Hematopoietic multipotent progenitor cell treated with erythropoietin and hydrocortisone succinate and interleukin-3 and kit ligand, for 6 days (in vitro differentiated cells): ENCODE measurements at places on chromosomes 2 and 18.
A peak's percentile ranks its signal among the peaks of the same experiment; 100 is the strongest.

DNA sequence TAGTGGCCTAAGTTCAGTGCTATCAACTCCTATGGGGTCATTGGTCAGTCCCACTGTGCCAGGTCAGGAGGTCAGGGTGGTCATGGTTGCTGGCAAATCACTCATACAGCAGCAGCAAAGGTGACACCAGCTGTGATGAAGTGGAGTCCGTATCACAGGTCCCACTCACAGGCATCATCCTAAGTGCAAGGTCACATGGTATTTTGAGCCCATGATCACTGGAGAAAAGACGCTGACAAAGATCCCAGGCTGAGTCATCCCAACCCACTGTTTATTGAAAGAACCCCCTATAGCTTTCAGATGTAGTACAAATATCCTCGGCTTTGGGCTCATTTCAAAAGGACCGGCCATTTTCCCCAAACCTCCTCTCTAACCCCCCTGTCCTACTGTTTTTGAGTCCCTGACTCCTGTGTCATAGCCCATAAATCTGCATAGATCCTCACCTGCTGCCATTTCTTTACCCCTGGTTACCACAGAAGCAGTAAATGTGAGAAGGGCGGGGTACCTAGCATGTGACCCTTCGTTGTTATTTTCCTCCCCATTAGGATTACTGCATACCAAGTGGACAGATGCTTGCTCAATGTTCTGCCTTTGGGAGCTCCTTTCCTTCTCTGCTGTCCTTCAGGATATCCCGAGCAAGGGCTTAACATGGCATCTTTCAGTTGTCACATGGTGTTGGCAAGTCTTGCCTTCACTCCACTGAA is 107.7 kb downstream of the COL6A3 start:
- no peak for DNase-seq

DNA sequence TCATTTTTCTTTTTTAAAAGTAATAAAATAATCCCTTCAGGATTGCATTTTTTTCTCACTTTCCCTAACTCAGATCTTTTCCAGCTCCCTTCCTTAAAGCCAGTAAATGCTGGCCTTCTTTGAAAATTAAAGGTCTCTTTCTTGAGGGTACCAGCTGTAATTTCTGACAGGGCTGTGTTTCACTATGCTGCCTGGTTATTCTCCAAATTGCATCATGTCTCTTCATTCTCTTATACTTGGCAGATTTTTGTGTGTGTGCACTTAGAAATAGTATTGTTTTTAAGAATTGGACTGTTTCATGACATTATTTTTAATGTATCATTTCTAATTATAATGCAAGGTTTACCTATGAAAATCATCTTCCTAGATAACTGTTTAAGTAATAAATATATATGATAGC is 72.0 kb upstream of the EPB41L5 start:
- DNase-seq: no peak

GRCh38 chr18:59957957-59958356 is 58.2 kb downstream of the PMAIP1 start:
- peak; percentile 98 for DNase-seq

- no peak for DNase-seq
Measured at GRCh38 chr2:102181919-102182635, 4.7 kb upstream of the IL1RL2 start.

- no peak for DNase-seq
Measured at GRCh38 chr2:222945887-222946286, 85.1 kb downstream of the ACSL3 start.

GRCh38 chr2:32136097-32136496 is 29.6 kb upstream of the SLC30A6 start:
- DNase-seq: no peak

DNA sequence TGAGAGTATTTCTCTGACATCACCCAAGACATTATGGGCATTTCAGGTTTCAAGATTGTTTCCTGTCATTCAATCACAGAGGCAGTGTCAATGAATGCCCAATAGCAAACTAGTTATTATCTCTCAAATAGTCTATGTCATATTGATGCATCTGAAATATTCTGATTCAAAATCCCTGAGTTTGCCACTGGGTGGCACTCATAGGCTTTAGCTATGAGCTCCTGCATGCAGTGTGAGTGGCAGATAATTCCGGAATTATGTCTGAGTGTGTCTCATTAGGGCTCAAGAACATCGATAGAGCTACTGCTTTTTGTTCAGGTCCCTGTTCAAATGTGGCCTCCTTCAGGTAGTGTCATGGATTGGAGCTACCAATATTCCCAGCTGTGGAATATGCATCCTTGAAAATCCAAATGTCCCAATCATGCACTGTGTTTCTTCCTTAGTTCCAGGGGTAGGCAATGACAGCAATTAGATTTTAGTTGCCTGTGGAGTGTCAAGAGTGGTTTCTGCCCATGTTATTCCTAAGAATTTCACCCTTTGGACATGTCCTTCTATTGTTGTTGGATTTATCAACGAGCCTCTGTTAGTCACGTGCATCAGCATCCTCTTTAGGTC is 7.8 kb upstream of the OR6B3 start:
- DNase-seq: peak; percentile 79

DNA sequence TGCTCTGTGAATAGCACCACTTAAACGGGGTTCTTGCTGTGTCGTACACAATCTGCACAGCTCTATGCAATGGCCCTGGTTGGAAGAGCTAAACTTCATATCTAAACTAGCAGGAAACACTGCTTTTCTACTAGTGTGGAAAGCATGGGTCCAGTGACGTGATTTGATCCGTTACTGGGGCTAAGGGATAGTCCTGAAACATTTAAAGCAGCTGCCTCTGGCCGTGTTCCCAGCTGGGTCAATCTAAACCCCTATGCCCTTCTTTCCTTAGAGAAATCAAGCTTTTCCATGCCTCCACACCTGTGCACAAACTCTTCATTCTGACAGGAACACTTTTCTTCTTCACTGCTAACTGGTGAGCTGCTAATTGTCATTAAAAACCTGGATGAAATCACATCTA is 5.4 kb upstream of the IGFBP5 start:
- DNase-seq: no peak

DNA sequence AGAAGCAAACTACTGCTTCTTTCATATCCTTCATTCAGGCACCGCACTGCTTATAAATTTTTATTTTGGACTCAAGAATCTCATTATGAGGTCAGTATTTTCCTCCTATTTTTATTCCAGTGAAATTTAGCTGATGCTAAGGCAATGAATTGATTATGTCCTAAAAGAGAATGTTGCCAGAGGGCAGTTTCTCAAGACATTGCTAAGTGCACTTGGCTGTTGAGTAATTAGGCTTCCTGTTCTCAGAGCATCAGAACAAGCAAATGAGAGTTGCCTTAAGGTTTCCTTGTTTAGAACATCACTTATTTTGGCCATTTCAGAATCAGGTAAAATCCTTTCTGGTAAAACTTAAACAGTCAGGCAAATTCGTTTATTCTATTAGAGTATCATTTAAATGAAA is 548.6 kb upstream of the ZEB2 start:
- peak; percentile 4 for DNase-seq

DNA sequence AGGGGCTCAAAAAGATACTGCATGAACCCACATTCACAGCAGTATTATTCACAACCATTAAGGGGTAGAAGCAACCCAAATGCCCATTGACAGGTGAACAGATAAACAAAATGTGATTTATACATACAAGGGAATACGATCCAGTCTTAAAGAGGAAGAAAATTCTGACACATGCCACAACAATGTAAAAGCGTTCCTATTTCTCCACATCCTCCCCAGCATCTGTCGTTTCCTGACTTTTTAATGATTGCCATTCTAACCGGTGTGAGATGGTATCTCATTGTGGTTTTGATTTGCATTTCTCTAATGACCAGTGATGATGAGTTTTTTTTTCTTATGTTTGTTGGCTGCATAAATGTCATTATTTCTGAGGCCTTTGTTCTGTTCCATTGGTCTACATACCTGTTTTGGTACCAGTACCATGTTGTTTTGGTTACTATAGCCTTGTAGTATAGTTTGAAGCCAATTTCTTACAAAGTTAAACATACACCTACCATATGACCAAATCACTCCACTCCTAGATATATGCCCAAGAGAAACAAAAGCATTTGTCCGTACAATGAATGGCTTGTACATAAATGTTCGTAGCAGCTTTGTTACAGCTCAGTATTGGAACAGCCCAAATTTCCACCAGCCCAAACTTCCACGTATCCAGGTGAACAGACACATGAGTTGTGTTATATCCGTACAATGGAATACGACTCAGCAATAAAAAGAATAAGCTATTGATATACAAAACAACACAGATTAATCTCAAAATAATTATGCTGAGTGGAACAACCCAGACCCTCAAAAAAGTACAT is 85.1 kb downstream of the TMEM131 start:
- no peak for DNase-seq

DNA sequence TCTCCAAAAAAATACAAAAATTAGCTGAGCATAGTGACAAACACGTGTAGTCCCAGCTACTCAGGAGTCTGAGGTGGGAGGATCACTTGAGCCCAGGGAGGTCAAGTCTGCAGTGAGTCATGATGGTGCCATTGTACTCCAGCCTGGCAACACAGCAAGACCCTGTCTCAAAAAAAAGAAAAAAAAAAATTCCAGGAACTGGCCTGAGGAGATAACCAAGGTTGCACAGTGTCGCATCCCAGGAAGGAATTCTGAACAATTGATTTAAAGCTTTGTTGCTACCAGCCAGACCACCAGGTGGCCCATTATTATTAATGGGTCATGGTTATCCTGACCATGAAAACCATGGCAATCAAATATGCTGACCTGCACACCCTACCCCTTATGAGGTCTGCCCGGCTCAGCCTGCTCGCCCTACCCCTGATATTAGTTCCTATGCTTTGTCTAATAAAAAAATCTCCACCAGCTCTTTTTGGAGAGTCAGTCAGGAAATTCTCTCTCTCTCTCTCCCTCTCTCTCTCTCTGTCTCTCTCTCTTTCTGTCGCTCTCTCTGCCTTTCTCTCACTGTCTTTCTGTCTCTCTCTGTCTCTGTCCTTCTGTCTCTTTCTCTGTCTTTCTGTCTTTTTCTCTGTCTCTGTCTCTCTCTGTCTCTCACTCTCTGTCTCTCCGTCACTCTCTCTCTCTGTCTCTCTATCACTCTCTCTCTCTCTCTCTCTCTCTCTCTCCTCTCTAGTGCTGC is 73.7 kb downstream of the NCAPH start:
- no peak for DNase-seq

DNA sequence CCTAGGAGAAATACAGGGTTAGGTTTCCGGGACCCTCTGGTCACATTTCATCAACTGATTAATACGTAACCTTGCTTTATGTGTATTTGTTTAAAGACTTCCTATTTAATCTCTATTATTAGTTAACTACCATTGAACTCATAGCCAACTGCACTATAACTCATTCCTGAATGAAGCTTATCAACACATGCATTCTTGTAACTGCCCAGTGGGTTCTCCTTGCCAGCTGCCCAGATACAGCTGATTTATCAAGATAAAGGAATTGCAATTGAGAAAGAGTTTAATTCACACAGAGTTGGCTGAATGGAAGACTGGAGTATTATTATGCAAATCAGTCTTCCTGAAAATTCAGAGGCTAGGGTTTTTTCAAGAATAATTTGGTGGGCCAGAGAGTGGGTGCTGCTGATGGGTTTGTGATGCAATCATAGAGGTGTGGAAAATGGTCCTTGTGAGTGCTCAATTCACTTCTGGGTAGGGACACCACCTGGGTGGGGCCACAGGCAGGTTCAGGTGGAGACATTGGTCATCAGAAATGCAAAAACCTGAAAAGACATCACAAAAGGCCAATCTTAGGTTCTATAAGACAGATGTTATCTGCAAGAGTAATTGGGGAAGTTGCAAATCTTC is 21.1 kb upstream of the NOSTRIN start:
- peak; percentile 83 for DNase-seq

GRCh38 chr2:102144128-102144527 is 1.6 kb downstream of the IL1R1 start:
- no peak for DNase-seq

GRCh38 chr2:228507231-228507824 is 325.8 kb upstream of the SPHKAP start:
- no peak for DNase-seq

GRCh38 chr2:25938345-25938744 is 44.0 kb downstream of the KIF3C start:
- DNase-seq: no peak

DNA sequence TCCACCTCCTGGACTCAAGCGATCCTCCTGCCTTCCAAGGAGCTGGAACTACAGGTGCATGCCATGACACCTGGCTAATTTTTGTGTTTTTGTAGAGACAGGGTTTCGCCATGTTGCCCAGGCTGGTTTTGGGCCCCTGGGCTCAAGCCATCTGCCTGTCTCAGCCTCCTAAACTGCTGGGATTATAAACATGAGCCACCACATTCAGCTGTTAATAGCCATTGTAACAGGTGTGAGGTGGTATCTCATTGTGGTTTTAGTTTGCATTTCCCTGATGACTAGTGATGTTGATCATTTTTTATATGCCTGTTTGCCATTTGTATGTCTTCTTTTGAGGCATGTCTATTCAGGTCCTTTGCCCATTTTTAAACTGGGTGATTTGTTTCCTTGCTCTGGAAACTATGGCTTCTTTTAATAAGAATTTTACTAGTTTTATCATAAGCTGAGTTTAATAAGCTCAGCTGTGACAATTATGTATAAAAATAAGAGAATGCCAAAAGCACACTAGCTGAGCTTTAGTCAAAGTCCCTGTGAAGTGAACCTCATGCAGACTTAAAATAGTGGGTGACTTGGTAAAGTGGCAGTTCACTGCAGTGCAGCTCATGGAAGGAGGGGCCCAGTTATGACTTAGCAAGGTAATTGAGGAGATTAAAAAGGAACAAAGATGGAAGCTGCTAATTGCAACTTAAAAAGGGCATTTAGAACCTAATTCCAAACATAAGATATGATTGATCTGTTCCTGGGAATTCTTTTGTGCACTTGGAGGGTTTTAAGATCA is 465.1 kb downstream of the TGIF1 start:
- peak; percentile 59 for DNase-seq

GRCh38 chr2:148130581-148130980 is 109.7 kb downstream of the MBD5 start:
- DNase-seq: no peak

- DNase-seq: no peak
Measured at GRCh38 chr2:111668274-111668616, 215.7 kb downstream of the ANAPC1 start.

- DNase-seq: no peak
Measured at GRCh38 chr2:176081837-176082524, 1.8 kb downstream of the EVX2 start.

DNA sequence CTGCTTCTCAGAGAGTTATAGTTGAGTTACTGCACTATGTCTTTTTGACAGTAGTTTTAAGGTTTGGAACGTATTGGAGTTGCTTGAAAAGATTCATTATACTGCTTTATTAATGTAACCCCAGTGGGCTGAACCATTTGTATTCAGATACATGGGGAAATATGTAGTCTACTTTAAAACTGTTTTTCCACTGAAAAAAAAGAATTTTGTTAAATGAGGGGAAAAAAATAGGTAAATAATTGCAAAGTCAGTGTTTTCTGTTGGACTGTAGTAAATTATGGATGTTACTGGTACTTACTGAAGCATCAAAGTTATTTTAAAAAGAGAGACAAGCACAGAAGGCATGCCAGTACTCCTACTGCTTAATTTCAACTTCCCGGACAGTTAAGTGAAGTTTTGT is 36.4 kb downstream of the ZC3H15 start:
- no peak for DNase-seq
